Amniotic stem cell (primary cell): ENCODE measurements at places on chromosomes 1 and 21.

GRCh38 chr21:45088116-45088515 lies 13.7 kb downstream of the ADARB1 start:
- DNase-seq: no peak

GRCh38 chr1:116508984-116509980 lies 61.5 kb downstream of the CD58 start:
- DNase-seq: peak; percentile 60

- DNase-seq: peak; percentile 52
Measured at GRCh38 chr21:29181799-29182470, 51.5 kb downstream of the MAP3K7CL start.

DNA sequence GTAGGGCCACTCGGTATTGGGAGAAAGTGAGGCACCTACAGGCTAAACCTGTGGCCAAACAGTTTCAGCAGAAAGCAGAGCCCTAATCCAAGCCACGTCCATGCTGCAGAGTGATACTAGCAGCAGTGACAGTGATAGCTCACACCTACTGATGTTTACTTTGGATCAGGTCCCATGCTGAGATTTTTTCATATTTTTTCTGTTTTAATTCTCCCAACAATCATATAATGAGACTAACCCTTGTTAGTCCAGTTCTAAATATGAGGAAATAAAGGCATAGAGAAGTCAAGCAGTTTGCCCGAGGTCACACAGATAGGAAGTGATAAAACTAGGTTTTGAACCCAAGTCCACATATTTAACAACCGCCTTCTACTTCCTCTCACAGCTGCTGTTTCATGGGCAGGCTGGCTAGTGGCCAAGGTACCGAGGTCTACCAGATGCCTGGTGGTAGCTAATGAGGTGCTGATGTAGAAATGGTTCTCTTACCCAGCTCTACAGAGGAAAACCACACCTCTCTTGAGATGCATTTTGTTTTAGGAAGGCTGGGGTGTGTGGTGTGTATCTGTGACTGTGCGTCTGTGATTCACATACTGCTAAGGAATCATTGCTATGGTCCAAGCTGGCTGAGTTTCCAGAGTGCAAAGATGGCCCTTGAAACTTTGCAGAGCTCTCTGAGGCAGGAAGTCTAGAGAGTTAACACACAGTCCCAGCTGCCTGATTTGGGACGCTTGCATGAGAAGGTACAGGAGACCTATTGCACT lies 80.3 kb upstream of the ARTN start:
- no peak for DNase-seq

- no peak for DNase-seq
Measured at GRCh38 chr1:17877316-17877715, 122.2 kb downstream of the ACTL8 start.

- no peak for DNase-seq
Measured at GRCh38 chr1:231216498-231216897, 24.5 kb upstream of the GNPAT start.

DNA sequence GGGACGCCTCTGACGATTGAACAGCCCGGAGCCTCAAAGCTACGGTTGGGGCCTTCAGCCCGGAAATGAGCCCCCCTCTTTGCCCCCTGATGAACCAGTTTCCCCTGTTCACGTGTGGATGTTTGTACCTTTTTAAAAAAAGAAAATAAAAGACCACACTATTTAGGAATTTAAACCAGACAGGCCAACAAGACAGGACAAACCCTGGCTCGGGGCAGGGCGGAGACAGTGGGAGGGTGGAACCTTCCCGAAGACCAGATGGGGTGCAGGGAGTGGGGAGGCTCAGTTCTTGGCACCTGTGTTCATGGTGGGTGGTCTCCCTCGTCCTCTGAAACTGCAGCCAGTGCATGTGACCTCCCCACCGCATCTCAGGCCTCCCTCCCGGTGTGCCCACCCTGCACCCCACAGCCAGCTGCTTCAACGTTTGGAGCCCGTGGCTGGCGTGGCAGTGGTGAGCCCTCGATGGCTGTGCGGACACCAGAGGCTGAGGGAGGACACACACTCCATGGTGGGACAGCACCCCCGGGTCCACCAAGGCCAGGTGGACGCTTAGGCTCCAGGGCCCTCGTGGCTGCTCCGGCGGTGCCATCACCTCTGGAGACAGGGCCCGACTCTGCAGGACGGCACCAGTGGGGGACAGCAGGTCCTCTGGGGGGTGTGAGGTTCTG lies 45.6 kb downstream of the COL18A1 start:
- no peak for DNase-seq

DNA sequence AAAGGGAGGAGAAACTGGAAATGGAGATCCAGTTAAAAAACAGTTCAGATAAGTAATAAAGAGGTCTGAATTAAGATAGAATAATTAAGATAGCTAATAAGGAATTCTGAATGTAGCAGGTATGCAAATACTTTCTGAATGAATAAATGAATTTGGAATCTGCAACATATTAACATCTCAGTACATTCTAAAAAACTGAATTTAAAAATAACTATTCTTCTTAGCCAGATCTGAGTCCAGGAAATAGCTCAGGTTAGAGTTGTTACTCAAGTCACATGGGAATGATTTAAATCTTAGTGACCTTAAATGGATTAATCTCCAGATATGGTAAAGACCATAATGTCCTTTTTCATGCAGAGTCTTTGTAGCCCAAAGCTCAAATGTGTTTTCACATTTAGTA lies 51.2 kb downstream of the EYA3 start:
- DNase-seq: no peak

GRCh38 chr21:42263591-42264131 lies 44.7 kb downstream of the ABCG1 start:
- DNase-seq: no peak

DNA sequence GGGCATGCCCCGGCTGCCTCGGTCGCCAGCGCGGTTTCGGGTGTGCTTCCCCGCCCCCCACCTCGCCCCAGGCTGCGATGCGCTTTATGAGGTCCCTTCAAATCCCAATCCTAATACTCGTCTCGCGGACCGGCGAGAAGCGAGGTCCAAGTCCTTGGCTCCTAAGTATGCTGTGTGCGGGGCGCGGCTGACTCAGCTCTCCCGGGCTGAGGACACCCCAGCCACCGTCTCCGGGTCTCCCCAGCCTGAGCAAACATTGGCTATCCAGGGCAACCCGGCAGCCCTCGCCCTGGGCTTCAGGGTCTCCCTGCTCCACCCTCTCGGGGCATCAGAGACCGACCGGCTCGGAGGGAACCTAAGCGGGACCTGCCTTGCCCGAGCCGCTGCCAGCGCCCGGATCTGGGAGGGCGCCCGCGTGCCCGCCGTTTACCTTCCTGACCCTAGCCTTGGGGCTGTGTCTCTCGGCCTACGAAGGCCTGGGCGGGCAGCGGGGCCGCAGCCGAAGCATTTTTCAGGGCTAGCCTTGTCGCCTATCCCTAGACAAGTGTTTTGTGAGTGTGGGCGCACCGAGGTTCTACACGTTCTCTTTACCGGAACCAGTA lies 1.2 kb downstream of the ITPKB start:
- peak; percentile 13 for DNase-seq

- no peak for DNase-seq
Measured at GRCh38 chr1:197994907-197995407, 77.8 kb downstream of the LHX9 start.

GRCh38 chr1:147185432-147185831 lies 13.2 kb upstream of the PRKAB2 start:
- DNase-seq: no peak

DNA sequence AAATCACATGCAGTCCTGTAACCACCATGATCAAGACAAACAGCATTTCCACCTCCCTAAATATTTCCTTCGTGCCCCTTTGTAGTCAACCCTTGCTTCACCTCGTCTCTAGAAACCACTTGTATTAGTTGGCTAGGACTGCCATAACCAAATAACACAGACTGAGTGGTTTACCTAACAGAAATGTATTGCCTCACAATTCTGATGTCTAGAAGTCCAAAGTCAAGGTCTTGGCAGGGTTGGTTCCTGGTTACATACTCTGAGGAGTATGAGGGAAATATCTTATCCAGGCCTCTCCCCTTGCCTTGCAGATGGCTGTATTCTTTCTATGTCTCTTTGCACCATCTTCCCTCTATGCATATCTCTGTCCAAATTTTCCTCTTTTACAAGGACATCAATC lies 23.3 kb upstream of the FRRS1 start:
- no peak for DNase-seq

GRCh38 chr21:41168391-41169257 lies 664 bp downstream of the BACE2 start:
- peak; percentile 57 for DNase-seq

DNA sequence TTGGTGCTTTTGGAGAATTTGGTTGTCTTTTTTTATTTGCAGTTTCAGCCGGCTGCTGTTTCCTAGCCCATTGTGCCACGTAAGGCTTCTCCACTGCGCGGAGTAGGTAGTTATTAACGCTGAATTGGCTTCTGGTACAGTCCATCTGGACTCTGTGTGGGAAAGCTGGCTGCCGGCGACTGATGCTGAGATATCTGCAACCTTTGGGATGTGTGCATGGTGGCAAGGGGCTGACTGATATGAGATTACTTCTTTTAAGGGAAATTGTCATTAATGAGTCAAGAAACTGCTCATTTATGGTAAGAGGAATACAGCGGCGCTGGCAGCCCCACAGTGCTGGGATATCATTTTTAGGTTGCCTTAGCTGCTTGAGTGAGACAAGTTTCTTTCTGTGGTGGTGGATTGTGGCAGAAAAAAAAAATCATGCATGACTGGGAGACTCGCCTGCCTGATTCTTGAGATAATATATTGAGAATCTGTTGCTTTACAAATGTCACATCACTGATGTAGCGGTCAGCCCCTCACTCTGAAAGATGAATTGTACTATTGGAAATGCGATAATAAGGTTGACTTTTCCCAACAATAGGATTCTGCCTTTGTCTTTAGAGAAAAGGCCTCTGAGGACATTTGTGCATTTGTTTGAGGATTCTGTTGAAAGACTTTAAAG lies 2.5 kb upstream of the ELAVL4 start:
- DNase-seq: no peak

- peak; percentile 59 for DNase-seq
Measured at GRCh38 chr1:203663294-203663693, 36.7 kb downstream of the ATP2B4 start.

DNA sequence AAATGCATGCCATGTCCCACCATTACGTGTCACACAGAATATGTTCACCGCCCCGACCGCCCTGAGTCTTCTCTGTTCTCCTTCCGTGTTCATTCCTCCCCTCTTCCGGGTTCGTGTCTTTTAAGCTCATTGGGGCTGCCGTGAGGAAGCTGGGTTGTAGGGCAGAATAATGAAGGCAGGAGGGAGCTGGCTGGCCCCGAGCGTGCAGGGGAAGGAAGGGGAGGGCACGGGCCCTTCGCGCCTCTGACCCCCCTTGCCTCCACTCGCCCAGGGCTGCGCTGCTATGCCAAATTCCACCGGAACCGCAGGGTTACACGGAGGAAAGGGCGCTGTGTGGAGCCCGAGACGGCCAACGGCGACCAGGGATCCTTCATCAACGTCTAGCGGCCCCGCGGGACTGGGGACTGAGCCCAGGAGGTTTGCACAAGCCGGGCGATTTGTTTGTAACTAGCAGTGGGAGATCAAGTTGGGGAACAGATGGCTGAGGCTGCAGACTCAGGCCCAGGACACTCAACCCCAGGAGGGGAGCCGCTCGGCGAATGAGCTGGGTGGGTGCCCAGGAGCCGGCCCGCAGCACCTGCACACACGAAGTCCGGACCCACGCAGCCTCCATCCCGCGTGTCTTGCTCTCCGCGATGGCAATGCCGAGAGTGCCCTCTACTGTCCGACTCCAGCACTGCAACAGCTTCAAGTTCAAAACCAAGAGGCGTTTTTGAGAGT lies 16.5 kb upstream of the AGTRAP start:
- DNase-seq: no peak

DNA sequence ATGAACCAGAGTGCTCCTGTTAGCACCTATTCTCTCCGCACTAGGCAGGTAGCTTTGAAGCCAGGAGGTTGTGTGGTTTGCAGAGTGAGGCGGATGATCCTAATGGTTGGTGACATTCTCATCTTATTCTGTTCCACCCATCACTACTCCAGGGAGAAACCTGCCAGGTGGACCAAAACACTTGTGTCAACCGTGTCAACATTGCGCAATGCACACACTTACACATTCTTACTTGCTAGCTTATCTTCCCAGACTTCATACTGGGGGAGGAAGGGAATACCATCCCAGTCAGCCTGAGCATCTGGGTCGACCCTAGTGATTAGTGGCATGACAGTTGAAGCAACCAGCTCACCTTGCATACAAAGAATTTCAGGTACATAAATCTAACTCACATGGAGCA lies 236.9 kb downstream of the RPS6KC1 start:
- DNase-seq: no peak

- DNase-seq: no peak
Measured at GRCh38 chr1:224223819-224224714, 41.0 kb downstream of the DEGS1 start.

- no peak for DNase-seq
Measured at GRCh38 chr1:91591175-91591974, 90.7 kb downstream of the CDC7 start.

GRCh38 chr1:72635719-72636118 lies 353.4 kb upstream of the NEGR1 start:
- DNase-seq: no peak

DNA sequence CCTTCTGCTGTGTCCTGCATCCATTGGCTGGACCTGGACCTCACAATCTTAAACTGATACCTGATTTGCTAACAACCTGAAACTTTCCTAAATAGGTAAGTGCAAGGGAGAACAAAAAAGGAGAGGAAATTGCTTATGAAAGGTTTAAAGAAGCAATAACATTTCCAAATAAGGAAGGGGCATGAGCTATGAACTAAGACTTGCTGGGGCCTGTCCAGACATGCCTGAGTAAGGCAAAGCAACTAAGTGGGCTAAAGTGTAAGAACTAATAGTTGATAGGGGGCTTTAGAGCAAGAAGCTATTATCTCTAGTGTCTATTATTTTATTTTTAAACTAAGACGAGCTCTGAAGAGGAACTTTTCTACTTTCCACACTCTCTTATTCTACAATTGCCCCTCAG lies 11.6 kb downstream of the JMJD4 start:
- DNase-seq: no peak

DNA sequence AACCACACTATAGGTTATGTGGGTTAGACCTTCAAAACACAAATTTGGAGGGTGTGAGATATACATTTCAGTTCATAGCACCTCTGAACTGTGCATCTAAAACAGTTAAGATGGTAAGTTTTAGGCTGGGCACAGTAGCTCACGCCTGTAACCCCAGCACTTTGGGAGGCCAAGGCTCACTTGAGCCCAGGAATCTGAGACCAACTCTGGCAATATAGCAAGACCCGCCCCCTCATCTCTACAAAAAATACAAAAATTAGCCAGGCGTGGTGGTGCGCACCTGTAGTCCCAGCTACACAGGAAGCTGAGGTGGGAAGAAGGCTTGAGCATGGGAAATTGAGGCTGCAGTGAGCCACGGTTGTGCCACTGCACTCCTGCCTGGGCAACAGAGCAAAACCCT lies 47.9 kb downstream of the NAV1 start:
- DNase-seq: no peak

GRCh38 chr21:26007951-26008498 lies 162.5 kb downstream of the APP start:
- no peak for DNase-seq

DNA sequence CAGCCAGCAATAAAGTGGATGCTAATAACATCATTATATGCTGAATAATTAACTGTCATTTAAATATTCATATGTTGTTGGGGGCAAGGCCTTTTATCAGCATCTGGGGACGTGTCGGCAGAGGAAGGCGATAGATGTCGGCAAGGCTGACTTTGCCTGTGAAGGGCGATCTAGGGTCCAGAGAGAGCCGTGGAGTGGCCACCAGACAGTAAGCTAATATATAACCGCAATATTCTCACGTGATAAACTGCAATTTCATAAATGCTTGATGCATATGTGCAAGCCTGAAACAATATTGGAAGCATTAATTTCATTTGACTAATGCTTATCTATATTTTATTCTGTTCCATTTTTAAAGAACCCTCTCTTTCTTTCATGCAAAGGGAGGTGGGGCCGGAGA lies 141.0 kb upstream of the POU3F1 start:
- no peak for DNase-seq
